ENCODE measurements at places on chromosomes 3 and 15.

- DNase-seq: no peak
These were observed 23.0 kb upstream of the SV2B start for GRCh38 chr15:91077029-91077428.

DNA sequence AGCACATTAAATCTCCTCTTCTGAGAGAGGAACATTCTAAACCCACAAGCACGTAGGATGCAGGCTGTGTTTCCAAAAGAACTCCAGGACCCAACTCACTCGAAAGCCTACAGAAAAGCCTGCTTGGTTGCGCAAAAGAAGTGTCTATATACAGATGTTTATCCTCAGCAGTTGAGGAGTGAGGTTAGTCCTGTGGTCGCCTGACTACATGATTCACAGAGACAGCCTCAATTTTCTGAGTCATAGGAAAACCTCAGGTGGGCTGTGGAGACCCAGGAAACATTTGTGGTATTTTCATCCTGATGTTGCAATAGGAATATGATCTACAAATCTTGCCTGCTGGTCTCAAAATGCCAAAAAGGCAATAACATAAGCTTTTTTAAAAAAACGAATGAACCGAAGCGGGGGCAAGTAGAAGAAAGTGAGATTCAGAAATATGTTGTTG lies 183.8 kb upstream of the THRB start:
- DNase-seq: no peak

DNA sequence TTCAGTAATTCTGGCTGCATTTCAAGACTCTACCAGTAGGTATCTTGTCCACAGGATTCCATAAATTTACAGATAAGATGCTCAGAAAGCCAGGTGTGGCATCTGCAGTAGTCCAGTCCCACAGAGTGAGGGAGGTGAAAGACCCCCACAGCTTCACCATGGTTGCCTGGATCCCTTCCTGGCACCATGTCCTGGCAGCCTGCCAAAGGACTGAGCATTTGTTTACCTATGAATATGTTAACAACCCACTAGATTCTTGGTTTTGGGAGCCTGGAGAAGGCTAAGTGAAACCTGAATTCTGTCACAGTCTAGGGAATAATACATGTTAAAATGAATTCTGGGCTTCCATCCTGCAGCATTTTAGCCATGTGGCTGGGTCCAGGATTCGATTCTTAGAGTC lies 14.9 kb downstream of the CHST2 start:
- no peak for DNase-seq

GRCh38 chr3:5053021-5053831 lies 68.9 kb upstream of the ARL8B start:
- DNase-seq: no peak

DNA sequence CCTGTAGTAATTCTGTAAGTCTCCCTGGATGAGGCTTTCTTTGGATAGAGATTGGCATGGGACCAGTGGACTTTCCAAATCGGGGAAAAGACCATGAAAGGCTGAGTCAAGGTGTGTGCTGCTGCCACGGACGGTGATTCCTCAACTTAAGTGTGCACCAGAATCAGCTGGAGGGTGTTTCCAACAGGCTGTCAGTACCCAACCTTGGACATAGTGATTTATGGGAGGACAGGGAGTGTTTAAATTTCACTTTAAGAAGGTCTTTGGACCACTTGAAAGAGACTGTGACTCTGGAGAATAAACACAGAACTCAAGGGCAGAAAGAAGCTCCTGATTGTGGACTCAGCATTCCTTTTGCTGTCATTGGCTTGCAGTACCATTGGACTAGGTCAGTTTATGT lies 20.4 kb upstream of the CHST2 start:
- no peak for DNase-seq

- DNase-seq: no peak
These were observed 4.0 kb upstream of the COL7A1 start for GRCh38 chr3:48599077-48599501.

DNA sequence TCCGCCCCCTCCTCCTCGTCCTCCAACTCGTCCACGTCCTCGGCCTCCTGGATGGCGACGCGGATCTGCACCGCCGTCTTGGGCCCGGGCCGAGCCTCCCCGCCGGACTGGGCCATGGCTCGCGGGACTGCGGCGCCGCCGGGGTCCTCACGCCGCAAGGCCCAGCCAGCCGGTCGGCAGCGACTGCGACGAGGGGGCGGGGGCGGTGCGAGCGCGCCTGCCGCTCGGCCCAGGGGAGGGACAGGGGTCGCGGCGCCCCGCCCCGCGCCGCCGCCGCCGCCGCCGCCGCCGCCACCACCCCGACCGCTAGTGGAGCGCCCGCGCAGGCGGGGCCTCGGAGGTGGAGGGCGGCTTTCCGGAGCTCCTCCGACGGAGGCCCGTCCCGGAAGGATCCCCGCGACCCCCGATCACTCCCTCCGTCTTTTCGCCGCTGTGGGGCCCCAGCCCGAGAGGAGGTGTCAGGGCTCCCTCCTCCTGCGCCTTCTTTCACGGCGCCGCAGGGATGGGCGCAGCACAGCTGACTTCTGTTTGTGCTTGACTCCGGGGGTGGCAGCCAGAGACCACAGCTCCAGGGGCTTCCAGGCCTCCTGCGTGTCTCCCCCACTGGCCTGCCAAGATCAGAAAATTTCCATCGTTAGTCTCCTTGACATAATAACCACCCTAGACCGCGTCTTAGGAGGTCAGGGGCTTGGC lies at the start of gene LARP6:
TSS of gene LARP6 (minus strand) at position 185 of the 693 bp plus-strand sequence. CDS start at position 116, 69 bp downstream.
- peak; percentile 27 for DNase-seq

DNA sequence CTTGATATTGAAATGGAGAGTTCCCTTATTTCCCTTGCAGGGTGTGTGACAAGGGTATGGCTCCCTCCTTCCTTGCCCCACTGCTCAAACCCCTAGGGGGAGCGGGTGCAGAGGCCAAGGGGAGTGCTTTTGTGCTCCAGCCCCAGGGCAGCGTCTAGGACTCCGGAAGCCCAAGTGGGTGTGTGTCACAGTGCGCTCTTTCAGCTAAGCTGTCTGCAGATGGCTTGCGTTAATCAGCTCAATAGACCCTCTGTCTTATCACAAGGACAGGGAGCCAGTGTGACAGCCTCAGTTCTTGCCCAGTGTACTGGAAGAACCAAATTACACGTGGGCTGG lies 523.6 kb upstream of the LMCD1 start:
- DNase-seq: no peak

DNA sequence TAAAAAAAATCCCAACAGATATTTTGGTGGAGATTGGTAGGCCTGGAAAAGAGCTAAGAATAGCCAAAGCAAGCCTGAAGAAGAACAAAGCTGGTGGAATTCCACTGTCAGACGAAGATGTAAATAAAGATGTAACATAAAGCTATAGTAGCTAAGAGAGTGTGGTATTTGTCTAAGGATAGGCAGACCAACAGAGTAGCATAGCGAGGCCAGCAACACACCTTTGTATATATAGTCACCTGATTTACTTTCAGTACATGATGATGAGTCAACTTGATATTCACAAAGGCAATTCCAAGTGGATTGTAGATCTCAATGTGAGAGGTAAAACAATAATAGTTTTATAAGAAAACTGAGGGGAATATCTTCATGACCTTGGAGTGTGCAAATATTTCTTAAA lies 53.6 kb upstream of the SYN2 start:
- DNase-seq: no peak

- no peak for DNase-seq
These were observed 28.4 kb upstream of the SMAD6 start for GRCh38 chr15:66673410-66674322.

GRCh38 chr3:126969586-126969985 lies 13.3 kb upstream of the PLXNA1 start:
- DNase-seq: no peak

GRCh38 chr3:112980080-112980479 lies 5.2 kb upstream of the CD200R1 start:
- DNase-seq: no peak

GRCh38 chr15:70141376-70142071 lies 43.8 kb upstream of the TLE3 start:
- DNase-seq: no peak

DNA sequence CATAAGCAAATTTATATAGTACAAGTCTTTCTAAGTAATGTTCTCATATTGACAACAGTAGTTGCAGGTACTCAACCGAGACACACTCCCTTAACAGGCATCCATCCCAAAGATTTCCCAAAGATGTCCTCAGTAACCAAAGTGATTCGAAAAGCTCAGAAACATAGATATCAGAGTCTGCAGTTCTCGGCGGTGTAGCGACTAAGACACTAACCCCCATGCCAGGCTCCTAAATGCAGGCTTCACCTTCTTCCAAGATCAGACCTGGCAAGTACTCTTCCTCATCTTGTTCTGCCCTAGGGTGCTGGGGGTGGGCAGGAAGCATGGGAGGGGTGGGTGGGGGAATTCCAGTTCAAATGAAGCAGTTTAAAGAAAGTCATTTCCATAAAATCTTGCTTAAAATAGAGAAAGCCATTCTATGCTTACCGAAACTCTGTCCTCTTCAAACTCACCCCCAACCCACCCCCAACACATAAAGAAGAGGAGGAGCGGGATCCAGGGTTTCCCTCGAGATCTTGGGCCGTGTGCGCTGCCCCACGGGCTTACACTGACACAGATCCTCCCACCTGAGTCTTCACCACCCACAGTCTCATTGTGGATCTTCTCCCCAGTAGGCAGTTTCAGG lies 59.0 kb upstream of the BCL6 start:
- DNase-seq: no peak

DNA sequence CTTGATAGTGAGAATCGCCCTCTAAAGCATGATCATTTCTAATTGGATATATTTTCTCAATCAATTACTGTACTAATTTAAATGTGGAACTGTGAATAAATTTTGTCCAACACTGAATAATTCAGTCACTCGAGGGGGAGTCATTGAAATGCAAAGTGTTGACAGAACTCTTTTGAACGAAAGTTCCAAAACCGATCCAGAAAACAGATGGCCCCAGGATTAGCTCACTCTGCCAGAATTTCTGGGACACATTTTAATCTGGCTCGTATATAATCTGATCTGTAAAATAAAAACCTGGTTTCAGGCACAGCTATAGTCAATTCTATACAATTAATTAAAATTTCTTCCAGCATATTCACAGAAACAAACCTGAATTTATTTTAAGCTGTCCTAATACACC lies 580.4 kb downstream of the ROBO1 start:
- no peak for DNase-seq
